Stimulated activated CD8-positive, alpha-beta memory T cell treated with anti-CD3 and anti-CD28 coated beads, Interleukin-7, amount 100 ng/mL, for 48 hours (primary cell): ENCODE measurements at places on chromosomes 13 and 19.

- DNase-seq, result no peak
Observed at GRCh38 chr19:30395283-30395682, 23.1 kb downstream of the ZNF536 start.

GRCh38 chr13:87671031-87671752, at the start of gene SLITRK5:
Gene SLITRK5, plus strand, starts transcription at chr13:87671371. Its CDS starts 4,018 bp downstream, at chr13:87675389.
- peak; percentile 33 for DNase-seq

DNA sequence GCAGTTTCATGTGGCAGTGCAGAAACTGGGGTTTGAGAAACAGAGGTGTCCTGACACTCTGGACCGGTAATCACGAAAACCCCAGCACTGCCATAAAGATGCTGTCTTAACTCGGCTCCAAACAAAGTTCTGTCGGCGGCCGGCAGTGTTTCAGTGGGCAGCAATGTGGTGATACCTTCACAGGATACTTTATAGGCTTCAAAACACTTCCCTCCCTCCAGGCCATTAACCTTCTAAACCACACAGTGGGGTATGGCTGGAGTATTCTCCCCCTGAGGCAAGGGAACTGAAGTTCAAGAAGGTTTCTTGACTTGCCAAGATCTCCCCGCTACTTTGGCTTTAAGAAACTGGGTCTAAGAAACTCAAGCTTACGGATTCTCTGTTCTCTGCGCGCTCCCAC, 1.1 kb downstream of the RUBCNL start:
- DNase-seq, result no peak

- no peak for DNase-seq
Observed at GRCh38 chr13:51329606-51330005, 9.9 kb upstream of the SERPINE3 start.

DNA sequence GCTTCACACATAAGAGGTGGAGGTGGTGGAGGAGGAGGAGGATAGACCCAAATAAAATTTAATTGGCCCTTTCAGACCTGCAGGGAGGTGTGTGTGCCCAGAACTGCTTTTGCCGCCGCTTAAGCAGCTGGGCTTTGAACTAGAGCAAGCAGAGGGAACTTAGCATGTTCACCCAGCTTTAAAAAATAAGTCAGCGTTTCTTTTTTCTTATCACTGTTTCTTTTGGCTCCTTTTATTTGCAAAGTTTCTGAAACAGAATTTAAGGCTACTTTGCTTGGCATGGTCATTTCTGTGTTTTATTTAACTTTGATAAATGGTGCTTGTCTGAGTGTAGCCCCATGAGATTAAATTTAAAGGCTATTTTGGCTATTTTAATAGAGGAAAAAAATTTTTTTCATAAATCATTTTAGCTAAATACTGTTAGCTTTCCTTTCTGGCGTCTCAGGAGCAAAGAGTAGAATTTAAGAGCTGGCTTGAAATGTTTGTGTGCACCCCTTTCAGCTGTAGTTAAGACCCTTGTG, 43.3 kb upstream of the RNF113B start:
- DNase-seq, result no peak

DNA sequence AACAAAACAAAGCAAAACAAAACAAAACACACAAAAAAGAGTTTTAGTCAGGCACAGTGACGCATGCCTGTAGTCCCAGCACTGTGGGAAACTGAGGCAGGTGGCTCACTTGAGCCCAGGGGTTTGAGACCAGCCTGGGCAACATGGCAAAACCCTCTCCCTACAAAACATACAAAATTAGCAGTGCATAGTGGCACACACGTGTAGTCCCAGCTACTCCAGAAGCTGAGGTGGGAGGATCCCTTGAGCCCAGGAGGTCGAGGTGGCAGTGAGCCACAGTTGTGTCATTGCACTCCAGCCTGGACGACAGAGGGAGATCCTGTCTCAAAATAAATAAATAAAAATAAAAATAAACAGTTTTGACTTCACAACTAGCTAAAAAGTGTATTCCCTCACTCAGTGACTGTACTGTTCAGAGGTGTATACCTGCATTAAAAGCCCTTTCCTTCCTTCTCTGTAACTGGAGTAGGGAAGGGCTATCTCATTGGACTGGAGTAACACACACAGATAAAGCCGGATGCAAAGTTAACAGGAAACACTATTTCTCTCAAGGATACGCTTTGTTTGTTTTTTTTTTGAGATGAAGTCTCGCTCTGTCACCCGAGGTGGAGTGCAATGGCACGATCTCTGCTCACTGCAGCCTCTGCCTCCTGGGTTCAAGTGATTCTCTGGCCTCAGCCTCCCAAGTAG, 3.7 kb upstream of the BAX start:
- no peak for DNase-seq

DNA sequence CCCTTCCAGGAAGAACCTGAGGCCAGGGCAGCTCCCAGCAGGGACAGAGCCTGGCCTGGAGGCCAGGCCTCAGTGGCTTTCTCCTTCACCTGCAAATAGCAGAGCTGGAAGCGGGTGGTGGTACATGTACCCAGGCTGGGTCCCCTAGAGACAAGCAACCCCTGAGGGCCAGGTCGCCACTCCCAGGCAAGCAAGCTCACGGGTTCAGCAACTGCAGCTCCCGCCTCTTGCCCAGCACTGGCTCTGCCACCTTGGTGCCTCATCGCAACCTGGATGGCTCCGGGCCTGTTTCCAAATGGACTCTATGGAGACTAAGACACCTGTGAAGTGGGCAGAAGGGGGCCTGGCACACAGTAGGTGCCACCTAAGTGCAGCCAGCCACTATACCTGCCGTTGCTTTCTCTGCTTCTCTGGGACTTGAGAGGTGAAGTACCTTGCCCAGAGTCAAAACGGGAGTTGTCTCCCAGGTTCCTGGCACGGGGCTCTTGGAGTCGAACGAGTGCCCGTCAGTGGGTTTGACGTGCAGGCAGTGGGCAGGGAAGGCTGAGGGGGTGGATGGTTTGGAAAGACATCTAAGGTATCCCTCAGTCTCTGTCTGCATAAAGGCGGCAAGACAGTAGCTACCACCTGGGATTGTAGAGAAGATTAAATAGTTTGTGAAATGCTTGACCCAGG, 2.4 kb upstream of the PLPP2 start:
- no peak for DNase-seq

DNA sequence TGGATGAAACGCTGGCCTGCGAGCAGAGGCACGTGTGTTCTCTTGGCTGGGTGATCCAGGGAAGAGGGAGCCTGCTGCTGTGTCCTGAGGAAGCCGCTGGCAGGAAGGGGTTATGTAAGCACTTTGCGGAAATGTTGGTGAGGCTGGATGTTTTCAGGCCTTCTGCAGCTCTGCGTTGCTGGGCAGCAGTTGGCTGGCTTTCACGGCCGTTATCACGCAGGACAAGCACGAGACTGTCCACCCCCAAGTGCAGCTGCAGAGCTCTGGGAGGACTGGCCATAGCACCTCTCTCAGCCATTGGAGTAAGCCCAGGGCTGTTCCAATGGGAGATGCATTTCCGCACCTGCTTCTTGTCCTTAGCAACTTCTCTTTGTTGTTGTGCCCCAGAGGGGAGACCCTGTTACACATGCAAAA, 146.9 kb upstream of the SOX21 start:
- no peak for DNase-seq

DNA sequence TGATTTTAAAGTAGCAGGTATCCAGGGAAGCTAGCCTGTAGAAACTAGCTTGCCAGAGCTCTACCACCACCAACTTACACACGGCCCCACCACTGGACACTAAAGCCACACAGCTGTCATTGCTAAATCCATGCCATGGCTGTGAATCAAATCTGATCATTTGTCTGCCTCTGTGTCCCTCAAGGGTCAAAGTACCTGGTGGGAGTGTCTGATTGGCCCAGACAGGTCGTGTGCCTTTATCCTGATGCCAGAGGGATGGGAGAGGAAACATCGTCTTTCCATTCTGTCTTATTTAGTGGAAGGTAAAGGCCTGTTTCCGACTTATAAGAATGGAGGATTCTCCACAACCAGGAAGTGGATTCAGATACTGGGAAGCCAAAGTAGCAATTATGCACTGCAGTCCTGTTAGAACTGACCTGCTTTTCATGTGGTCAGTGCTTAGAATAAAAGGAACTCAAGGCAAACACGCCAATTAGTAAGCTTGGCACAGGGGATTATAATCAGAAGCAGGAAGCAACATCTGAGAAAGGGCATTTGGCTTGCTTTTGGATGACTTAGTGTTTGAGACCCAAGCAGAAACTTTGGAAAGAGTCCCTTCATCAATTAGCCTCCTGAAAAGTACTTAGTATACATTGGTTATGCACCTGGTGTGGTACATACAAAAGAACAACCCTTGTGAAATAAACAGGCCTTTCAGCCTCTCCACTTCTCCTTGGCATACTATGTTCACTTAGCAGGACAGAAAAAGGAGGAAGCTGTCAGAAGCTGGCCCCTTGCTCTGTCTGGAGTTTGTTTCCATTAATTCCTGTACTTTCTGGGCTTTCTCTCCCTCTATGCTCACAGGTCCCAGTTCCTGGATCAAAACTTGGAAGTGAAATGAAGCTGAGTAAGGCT, 192.4 kb downstream of the NUFIP1 start:
- no peak for DNase-seq

GRCh38 chr13:85632526-85633195, 166.6 kb downstream of the SLITRK6 start:
- no peak for DNase-seq

DNA sequence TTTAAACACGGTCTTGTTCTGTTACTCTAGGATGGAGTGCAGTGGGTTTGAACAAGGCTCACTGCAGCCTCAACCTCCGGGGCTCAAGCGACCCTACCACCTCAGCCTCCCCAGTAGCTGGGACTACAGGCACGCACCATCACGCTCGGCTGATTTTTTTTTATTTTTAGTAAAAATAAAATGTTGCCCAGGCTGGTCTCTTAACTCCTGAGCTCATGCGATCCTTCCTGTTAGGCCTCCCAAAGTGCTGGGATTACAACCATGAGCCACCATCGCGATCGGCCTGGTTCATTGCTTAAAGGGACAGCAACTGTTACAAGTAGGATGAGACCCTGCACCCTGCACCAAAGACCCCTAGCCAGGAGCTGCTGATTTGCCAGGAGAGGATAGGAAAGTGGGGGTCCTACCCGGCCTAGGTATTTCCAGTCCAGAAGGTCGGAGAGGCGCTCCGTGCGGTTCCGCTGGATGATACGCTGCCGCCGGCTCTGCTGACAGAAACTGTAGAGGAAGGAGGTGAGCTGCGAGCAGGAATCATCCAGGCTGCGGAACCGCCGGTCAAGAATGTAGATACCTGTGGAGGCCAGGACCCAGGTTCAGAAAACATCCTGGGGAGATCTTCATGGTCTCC, 5.1 kb downstream of the FTL start:
- DNase-seq, result no peak

GRCh38 chr13:32588736-32589135, 2.5 kb downstream of the PDS5B start:
- DNase-seq, result no peak

- DNase-seq, result no peak
Observed at GRCh38 chr13:60019119-60019993, 144.4 kb downstream of the DIAPH3 start.

- DNase-seq, result no peak
Observed at GRCh38 chr13:22028831-22029230, 358.0 kb downstream of the FGF9 start.

GRCh38 chr19:7636691-7637373, at the start of gene STXBP2:
Gene STXBP2, plus strand, starts transcription at chr19:7637110. Its CDS starts 40 bp downstream, at chr19:7637150.
- peak; percentile 73 for DNase-seq

DNA sequence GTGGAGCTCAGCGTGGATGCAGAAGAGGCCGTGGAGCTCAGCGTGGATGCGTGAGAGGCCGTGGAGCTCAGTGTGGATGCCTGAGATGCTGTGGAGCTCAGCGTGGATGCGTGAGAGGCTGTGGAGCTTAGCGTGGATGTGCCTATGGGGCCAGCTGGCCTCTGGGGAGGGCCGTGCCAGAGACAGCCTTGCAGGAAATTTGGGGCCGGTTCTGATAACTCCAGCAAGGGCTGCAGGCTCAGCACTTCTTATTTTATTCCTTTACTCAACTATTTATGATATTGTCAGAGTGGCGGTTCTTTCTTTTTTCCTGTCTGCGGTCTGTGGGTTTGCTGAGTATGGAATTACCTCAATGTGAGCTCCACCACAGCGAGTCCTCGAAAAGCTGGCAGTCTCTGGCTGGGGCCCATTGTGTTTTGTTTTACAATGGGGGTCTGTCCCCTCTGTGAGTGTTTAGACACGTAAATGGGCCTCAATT, 17.8 kb upstream of the TMEM255B start:
- no peak for DNase-seq

GRCh38 chr13:23852351-23852750, 36.8 kb downstream of the MIPEP start:
- no peak for DNase-seq

DNA sequence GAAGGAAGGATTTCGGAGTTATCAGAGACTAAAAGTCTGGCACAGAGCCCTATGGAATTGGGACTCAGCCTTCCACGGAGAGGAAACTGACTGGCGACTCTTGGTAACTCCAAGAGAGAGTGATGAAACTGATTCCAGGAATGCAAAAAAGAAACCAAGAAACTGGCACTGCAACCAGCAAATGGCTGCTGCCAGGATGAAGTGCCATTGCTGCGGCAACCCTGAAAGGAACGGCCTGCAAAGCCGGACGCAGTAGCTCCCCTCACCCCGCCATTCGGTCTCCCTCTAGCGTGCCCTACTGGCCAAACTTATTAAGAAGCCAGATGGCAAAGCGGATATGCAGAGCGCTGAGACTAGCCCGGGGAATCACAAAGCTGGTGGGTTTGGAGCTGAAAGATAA, 236.0 kb downstream of the PCDH9 start:
- no peak for DNase-seq

GRCh38 chr19:39064405-39064804, 19.8 kb upstream of the ACP7 start:
- no peak for DNase-seq

- DNase-seq, result no peak
Observed at GRCh38 chr19:10295847-10296591, 6.3 kb downstream of the ICAM5 start.

DNA sequence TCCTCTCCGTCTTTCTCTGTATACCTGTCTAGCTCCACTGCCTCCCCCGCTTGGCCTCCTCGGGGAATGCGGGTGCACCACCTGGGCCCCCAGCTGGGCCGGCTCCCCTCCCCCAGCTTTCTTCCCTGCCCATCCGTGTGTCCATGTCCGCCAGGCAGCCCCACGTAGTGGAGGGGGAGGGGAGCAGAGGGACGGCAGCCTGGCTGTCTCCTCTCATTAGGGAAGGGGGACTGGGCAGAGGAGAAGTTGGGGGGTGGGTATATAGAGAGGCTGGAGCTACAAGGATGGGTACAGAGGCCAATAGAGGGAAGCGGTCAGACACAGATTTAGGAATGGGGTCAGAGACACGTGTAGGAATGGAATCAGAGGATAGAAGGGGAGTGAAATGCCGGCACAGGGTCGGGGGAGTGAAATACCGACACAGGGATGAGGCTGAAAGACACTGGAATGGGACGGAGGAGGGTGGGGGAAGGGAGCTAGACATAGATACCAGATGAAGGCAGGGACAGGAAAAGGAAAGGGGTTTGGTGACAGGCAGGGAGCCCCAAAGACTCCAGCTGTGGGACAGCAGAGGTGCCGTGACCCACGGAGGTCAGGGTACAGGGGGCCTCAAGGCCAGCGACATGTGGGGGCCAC, 2.8 kb downstream of the NECTIN2 start:
- DNase-seq, result no peak
